ENCODE measurements at places on chromosomes 5 and 9.

DNA sequence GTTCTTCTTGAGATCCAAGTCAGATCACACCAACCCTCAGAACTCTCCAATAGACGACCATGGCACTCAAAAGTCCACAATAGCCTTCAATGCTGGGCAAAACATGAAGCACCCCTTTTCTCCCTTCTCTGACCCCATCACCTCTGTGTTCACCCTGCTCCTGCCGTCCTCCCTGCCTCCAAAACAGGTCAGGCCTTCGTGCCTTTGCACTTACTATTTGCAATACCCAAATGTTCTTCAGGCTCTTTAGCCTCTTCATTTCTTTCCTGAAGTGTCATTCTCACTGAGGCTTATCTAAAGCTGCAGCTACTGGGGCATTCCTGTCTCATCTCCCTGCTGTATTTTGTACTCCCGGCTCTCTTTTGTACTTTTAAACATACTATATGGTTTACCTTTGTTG is 2.0 kb upstream of the ROPN1L start:
- DNase-seq: no peak

- no peak for DNase-seq
Observed at GRCh38 chr5:8289779-8290178, 420.8 kb downstream of the MTRR start.

- peak; percentile 35 for DNase-seq
Observed at GRCh38 chr5:175521313-175521833, 43.0 kb downstream of the SFXN1 start.

DNA sequence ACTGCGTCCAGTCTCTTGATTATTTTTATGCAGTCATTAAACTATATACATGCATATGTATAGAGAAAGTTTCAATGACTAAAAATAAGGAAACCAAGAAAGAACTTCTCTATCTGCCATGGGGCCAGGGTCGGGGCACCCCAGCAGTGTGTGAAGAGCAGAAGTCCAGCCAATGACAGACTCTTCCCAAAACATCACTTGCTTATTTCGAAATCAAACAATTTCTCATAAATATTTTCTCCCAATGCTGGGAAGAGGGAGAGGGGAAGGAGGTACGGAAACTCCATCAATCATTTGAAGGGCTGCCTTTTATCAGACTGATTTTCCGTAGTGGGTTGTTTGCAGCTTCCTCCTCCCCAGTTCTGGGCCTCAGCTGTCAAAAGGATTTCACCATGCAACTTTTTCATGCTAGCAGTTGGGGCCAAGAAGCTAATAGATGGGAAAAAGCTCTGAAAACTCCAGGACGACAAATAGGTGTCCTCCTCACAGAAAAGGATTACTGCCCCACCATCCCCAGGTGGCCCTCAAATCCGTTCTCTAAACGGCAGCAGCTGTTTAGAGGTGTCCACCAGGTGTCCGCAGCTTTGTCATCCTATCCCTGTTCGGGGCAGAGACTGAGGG is 617 bp upstream of the FPGS start:
- no peak for DNase-seq

All from activated CD4-positive, alpha-beta T cell treated with anti-CD3 and anti-CD28 coated beads for 4 hours (primary cell).